Mesendoderm (in vitro differentiated cells): ENCODE measurements at places on chromosomes 5 and 9.

DNA sequence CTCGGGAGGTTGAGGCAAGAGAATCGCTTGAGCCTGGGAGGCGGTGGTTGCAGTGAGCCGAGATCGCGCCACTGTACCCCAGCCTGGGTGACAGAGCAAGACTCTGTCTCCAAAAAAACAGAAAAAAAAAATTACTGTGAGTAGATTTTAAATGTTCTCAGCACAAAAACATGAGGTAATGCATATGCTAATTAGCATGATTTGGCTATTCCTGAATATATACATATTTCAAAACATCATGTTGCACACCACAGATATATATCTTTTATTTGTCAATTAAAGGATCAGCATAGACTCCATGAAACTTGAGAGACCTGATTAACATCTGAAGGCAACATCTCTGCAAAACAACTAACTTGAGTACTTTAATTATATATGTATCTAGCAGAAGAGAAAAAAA, 103.3 kb downstream of the THBS4 start:
- no peaks in the 10 kb centered on the region for H3K27me3 ChIP-seq
- peaks cover 6% of the 10 kb centered on the region for H3K4me1 ChIP-seq
- DNase-seq, result no peak

GRCh38 chr5:87390576-87391199, 22.0 kb downstream of the CCNH start:
- H3K4me1 ChIP-seq, result no peaks in the 10 kb centered on the region
- no peak overlapping the region for H3K4me3 ChIP-seq
- no peak overlapping the region for H3K27ac ChIP-seq

- no peaks in the 10 kb centered on the region for H3K36me3 ChIP-seq
- H3K4me3 ChIP-seq, result no peak overlapping the region
- no peak overlapping the region for H3K27ac ChIP-seq
- H3K4me1 ChIP-seq, result peaks cover 3% of the 10 kb centered on the region
Observed at GRCh38 chr5:178587763-178588611, 2.2 kb downstream of the COL23A1 start.

- DNase-seq, result no peak
- H3K4me3 ChIP-seq, result peak overlapping the region; percentile 44
- no peaks in the 10 kb centered on the region for H3K27me3 ChIP-seq
- peaks cover 18% of the 10 kb centered on the region for H3K4me1 ChIP-seq
- H3K27ac ChIP-seq, result peak overlapping the region; percentile 91
- H3K36me3 ChIP-seq, result no peaks in the 10 kb centered on the region
Observed at GRCh38 chr5:75053054-75053303, 621 bp upstream of the GCNT4 start.

- H3K27me3 ChIP-seq, result no peaks in the 10 kb centered on the region
- no peak for DNase-seq
- H3K4me1 ChIP-seq, result no peaks in the 10 kb centered on the region
- no peak overlapping the region for H3K27ac ChIP-seq
Observed at GRCh38 chr9:87812375-87813118, 70.1 kb upstream of the SPATA31E1 start.

DNA sequence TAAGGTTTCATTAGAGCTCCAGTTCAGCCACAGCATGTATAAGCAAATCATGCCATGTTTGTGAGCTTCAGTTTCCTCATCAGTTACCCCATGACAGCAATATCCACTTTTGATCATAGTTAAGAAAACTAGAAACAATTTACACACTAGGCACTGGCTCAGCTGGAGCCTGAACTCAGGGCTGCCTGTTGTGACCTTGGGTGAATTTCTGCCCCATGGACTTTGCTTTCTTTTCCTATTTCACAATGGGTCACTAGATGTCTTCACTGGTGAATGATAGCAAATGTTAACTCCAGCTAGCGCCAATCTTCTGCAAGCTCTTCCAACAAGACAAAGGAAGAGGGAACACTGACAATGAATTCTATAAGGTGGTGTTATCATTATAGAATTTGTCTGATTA, 233.3 kb upstream of the TRIM32 start:
- no peaks in the 10 kb centered on the region for H3K4me1 ChIP-seq
- H3K27me3 ChIP-seq, result no peaks in the 10 kb centered on the region
- H3K4me3 ChIP-seq, result no peak overlapping the region
- no peak for DNase-seq

DNA sequence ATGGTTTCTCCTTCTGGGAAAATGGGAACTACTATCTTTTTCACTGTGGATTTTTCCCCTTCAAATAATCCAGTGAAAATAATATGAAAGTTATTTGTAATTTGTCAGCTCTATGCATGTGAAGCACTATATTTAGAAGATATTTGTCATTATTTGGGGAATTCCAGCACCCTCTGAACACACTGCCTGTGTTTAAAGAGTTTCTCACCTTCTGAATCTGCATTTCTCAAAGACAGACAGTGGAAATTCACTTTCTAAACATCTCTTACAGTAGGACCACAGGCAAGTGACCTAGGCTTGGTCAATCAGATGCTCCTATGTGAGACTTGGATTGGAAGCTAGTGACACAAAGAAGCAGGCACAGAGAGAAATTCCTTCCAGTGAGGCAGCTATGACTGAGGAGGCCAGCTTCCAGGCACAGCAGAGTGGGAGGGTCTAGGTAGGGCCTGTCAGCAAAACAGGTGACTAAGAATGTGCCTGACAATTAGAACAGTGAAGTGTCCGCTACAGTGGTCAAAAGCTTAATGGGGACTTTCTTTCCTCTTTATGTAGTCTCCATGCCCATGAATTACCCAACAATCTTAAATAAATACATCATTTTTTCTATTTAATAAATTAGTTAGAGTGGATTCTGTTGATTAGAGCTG, 167.2 kb downstream of the HMHB1 start:
- H3K27me3 ChIP-seq, result no peaks in the 10 kb centered on the region
- H3K4me1 ChIP-seq, result no peaks in the 10 kb centered on the region
- DNase-seq, result peak; percentile 46
- H3K27ac ChIP-seq, result no peak overlapping the region

- H3K4me1 ChIP-seq, result peaks cover 3% of the 10 kb centered on the region
- H3K4me3 ChIP-seq, result no peak overlapping the region
- H3K27ac ChIP-seq, result no peak overlapping the region
- DNase-seq, result peak; percentile 33
- no peaks in the 10 kb centered on the region for H3K36me3 ChIP-seq
Observed at GRCh38 chr9:15999422-16000339, 446.8 kb downstream of the CCDC171 start.

DNA sequence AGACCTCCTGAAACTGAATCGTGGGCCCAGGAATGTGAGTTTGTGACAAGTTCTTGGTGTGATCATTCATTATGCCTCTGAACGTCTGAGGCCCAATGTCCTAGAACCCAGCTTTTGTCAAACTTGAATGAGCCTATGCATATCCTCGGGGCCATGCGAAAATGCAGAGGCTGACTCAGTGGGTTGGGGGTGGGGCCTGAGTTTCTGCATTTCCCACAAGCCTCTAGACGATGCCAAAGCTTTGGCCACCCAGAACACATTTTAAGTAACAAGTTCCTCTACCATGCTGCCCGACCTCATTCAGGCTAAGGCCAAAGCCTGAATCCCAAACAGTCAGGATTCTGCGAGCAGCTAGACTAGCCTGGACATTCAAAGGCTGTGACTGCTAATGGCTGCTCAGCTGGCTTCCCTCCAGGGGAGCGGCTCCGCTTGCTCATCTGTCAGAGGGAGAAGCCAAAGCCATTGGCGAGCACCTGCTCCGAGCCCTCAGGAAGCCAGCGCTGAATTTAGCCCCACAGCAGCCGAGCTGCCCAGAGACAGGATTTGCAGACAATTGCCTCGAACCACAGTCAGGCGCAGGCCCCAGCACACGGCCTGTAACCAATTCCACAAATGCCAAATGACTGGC, 177.5 kb downstream of the ZDHHC21 start:
- no peaks in the 10 kb centered on the region for H3K4me1 ChIP-seq
- H3K27me3 ChIP-seq, result no peaks in the 10 kb centered on the region
- DNase-seq, result peak; percentile 84
- H3K27ac ChIP-seq, result peak overlapping the region; percentile 20
- no peak overlapping the region for H3K4me3 ChIP-seq
